ENCODE measurements at places on chromosomes 4 and X.

DNA sequence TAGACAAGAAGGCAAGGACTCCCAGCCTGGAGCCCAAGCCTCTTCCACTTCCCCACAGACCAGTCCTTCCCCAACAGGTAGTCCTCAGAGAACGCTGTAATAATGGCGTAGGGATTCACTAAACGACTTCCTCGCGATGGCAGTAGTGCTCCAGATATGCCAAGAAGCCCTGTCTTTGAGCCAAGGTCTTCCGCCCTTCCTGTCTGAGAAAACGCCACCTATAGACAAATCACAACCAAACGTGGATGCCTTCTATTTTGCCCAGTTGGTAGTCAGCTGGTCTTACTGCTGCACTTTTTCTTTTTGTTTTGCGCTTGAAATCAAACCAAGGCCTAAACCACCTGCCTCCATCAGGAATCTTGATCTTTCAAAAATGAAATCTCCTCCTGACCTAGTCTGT is 203.3 kb downstream of the OR13H1 start:
- H3K27me3 ChIP-seq = no peaks in the 10 kb centered on the region
- H3K36me3 ChIP-seq = no peaks in the 10 kb centered on the region
- no peak for DNase-seq
- no peak overlapping the region for H3K27ac ChIP-seq

- H3K27me3 ChIP-seq = no peaks in the 10 kb centered on the region
- no peak for DNase-seq
- no peaks in the 10 kb centered on the region for H3K36me3 ChIP-seq
- H3K4me1 ChIP-seq = no peaks in the 10 kb centered on the region
Observed at GRCh38 chr4:165656399-165656798, 216.6 kb upstream of the TLL1 start.

DNA sequence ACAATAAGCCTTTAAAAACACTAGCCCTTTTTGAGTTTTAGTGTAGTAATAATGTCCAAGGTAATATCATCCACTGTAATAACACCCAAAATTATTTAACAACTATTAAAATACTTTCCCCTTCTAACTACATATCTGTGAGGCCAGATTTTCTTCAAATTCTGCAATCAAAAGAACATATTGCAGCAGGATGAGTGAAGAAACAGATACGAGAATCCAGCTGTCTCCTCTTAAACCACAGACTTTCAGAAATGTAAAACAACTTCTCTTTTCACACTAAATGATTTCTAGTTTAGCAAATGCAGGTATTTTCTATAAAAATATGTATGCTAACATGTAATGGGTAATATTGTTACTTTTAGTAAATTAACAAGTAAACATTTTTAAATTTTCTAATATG is 148.9 kb downstream of the PRDM5 start:
- H3K27me3 ChIP-seq = no peaks in the 10 kb centered on the region
- H3K4me3 ChIP-seq = no peak overlapping the region
- no peaks in the 10 kb centered on the region for H3K36me3 ChIP-seq

DNA sequence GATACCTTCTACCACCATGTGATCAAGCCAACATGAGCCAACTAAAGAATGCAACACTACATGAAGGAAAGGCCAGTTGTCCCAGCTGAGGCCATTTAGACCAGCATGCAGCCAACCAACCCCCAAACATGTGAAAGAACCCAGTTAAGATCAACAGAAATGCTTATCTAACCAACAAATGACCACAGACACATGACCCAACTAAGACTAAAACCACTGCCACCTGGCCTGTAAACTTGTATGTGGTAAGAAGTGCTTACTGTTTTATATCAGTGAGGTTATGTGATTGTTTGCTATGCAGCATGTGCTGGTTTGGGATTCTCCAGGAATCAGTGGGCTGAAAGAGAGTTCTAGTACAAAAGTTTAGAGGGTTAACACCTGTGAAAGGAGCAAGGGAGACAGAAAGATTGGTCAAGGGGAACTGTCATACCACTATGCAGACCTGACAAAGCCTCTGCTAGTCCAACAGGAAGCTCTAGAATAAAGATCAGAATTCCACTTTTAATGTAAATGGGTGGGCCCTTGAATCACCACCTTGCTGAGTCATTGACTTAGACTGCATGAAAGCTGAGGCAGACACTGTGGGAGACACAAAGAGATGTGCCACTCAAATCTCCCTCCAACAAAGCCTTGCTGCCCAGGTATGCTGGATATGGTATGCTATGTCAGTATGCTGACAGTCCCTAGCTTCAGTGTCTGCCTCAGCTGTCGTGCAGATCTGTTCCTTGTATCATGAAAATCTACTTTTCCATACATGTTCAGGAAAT is 6.1 kb upstream of the SH3D19 start:
- H3K27ac ChIP-seq = no peak overlapping the region
- H3K27me3 ChIP-seq = no peaks in the 10 kb centered on the region
- no peaks in the 10 kb centered on the region for H3K36me3 ChIP-seq
- H3K4me3 ChIP-seq = no peak overlapping the region
- no peaks in the 10 kb centered on the region for H3K4me1 ChIP-seq

GRCh38 chr4:74630551-74630950 is 163.8 kb downstream of the BTC start:
- no peak overlapping the region for H3K27ac ChIP-seq
- no peak overlapping the region for H3K4me3 ChIP-seq
- DNase-seq = no peak
- H3K27me3 ChIP-seq = no peaks in the 10 kb centered on the region
- H3K4me1 ChIP-seq = no peaks in the 10 kb centered on the region
- no peaks in the 10 kb centered on the region for H3K36me3 ChIP-seq

DNA sequence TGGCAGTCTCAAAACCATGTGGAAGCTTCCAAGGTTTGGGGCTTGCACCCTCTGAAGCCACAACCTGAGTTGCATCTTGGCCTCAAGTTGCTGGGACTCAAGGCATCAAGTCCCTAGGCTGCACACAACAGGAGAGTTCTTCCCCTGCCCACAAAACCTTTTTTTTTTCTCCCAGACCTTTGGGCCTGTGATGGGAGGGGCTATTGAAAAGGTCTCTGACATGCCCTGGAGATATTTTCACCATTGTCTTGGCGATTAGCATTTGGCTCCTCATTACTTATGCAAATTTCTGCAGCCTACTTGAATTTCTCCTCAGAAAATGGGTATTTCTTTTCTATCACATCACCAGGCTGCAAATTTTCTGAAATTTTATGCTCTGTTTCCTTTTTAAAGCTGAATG is 349.5 kb upstream of the EDA2R start:
- no peak for DNase-seq
- H3K36me3 ChIP-seq = no peaks in the 10 kb centered on the region
- no peaks in the 10 kb centered on the region for H3K4me1 ChIP-seq
- H3K4me3 ChIP-seq = no peak overlapping the region
- no peak overlapping the region for H3K27ac ChIP-seq
